Activated naive CD4-positive, alpha-beta T cell treated with anti-CD3 and anti-CD28 coated beads, Interleukin-2, amount 50 U/mL, for 72 hours (primary cell): ENCODE measurements at places on chromosomes 11 and 22. TPM values are rescaled to one million over a fixed set of nuclear protein-coding genes. Genes with fewer than 3 reads are reported as not detected.

Gene BEST1
- 0.58 TPM for total RNA-seq

Gene RTN4RL2
- 1.4 TPM for total RNA-seq

Gene MMP3
- total RNA-seq = not detected

Gene CD248
- total RNA-seq = 0.31 TPM

Gene ADM2
- 7.0 TPM for total RNA-seq
